ENCODE measurements at places on chromosomes 7 and 10.

- DNase-seq: peak; percentile 6
Measured at GRCh38 chr10:9289811-9290210, 1235.3 kb downstream of the GATA3 start.

DNA sequence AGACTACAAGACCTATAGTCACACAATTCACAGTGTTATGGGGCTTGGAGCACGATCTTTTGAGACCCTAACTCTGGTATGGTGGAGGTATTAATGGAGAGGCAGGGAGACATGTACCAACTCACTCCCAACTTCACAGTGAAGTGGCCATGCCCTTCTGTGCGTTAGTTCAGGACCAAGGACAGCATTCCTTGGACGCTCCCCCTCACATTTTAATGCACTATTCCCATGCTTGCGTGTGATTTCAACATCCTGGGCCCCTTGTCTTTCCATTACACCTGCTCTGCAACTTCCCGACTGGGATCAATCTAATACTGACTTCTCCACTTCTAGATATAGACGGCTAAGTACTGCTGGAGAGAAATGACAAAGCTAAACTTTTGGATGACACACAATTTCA lies 72.7 kb downstream of the PLCE1 start:
- no peak for DNase-seq

DNA sequence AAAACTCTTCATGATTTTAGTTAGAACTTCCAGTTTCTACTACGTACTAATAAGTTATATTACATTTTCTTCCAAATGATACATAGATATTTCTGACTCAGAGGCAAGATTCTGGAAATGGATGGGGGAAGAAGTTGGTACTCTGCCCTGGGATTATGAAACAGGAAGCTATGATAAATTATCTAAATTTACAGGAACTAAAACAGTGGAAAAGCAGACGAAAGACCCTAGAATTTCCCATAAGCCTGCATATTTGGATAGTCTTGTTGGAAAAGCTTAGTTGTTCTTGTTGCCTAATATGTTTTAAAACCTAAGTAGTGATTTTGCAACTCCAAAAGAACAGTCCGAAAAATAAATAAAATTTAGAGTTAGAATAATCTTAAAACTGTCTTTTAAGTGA lies 21.8 kb downstream of the CFAP69 start:
- DNase-seq: peak; percentile 80

GRCh38 chr7:3218411-3219225 lies 82.4 kb upstream of the SDK1 start:
- DNase-seq: peak; percentile 34

DNA sequence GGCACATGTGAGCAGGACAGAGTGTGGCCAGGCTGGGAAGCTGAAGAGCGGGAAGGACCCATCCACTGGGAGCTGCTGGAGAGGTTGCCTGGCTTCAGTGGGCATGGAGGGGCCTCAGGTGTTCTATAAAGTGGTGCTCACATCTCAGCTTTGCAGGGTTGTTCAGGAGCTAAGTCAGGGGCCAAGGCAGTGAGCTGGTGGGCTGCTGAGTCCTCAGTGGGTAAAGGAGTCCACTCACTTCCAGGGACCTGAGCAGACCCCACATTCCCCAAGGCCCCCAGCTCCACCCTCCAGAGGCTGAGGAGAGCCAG lies 28.8 kb upstream of the C10orf53 start:
- DNase-seq: no peak

- DNase-seq: no peak
Measured at GRCh38 chr10:75589895-75590654, 158.7 kb downstream of the LRMDA start.

GRCh38 chr10:121036431-121036830 lies 185.3 kb downstream of the WDR11 start:
- DNase-seq: no peak

DNA sequence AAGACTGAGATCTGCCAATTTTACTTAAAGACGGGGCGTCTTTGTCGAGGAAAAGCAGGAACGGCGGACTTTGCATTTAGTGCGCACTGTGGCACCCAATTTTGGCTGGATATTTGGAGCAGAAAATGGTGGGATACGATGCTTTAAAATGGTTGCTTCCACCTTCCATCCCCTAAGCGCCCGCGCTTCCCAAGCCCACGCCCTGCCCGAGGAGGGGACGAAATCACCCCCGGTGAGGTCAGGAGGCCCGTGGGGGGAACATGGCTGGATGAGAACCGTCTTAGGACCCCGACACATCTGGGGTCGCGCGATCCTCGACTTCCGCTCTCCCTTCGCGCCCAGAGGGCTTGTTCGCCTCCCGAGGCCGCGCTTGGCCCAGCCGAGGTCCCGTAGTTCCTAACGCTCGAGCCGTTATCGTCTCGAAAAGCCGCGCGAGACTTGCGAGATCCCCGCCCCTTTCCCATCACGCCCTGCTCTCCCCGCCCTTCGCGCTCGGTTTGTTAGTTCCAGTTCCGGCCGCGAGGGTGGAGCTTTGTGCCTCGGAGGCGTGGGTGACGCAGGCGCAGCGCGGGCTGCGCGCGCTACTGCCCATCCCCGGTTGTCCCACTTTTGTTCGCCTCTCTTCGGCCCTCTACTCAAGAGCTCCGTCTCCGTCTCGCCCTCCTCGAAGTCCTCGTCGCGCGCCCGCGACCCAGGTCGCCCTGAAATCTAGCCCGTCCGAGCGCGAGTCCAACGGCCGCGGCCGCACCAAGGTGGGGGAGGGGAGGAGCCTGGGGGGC lies at the start of gene SRRT:
Gene SRRT (plus strand): TSS at position 527 of the 779 bp plus-strand sequence. CDS start 488 bp downstream, outside the sequence.
- peak; percentile 100 for DNase-seq

- no peak for DNase-seq
Measured at GRCh38 chr7:2722591-2722990, 34.6 kb downstream of the AMZ1 start.

GRCh38 chr10:1268831-1269230 lies 212.6 kb downstream of the WDR37 start:
- DNase-seq: no peak

DNA sequence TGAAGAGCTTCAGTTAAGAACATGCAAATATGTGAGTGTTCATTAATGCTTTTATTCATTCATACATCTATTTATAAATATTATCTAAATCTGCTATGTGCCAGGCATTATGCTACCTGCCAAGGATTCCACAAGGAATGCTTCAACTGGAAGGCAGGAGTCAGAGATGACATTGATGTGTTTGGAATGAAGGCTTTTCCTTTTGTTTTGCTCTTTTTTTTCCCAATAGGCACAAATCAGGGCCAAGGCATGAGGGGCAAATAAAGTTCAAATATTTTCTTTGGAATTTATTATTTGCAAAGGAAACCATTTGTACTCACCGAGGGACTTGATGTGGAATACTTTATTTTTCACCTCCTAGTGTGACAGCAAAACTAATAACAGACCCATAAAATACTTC lies 530.3 kb downstream of the ARL4A start:
- no peak for DNase-seq

- no peak for DNase-seq
Measured at GRCh38 chr7:99943641-99944496, 14.4 kb upstream of the GJC3 start.

DNA sequence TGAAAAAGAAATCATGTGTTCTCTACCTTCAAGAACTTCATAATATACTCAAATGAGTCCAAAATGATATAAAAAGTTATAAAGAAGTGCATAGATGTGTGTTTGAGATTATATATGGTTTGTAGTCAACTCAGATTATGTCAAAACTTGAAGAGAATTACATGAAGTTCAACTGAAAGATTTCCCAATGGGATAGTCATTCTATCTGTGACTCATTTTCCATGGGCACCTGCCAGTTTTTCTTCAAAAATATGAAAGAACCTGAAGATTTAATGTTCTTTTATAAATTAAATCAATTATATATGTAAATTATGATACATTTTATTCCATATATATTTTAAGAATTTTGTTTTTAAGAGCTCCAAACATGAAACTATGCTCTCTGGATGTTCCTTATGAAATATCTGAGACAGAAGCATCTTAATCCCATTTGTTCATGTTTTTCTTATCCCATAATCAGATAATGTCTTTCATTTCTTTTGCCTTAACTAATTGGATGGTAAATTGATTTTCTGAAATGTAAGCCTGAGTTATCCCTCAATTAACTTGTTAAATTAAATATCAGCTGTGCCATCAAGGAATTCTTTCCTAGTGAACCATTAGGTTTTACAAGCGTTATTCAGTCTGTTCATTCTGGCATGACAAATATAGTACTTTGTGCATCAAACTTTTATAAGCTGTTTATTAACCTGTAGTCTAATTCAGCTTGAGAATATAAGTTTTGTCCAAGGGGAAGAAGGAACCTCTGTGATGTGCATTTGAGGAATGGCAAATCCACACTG lies 387.1 kb downstream of the IPMK start:
- DNase-seq: no peak

GRCh38 chr7:116337018-116337417 lies 126.7 kb downstream of the TES start:
- no peak for DNase-seq

- DNase-seq: no peak
Measured at GRCh38 chr10:3452173-3452626, 279.6 kb upstream of the PITRM1 start.

Measured in suppressor macrophage treated with lipopolysaccharide for 1 hour (primary cell).